Fibroblast of skin of left quadriceps (primary cell): ENCODE measurements at places on chromosomes 3 and 15.

DNA sequence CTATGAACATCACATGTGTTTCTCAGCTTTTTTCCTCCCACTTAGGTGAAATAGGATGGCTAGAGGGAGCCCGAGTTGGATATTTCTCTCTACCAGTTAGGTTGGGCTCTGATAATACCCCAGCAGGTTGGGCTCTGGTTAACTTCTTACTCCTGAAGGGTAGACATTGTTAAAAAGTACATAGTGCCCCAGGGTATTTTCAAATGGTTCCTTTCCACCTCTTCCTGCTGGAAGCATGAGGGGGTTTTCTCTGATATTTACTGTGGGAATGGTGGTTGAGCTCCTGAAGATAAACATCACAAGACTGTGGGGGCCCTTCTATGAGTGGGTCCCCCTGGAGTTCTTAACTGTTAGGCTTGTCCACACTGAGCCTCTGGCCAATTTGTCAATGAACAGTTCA, 36.1 kb upstream of the SPESP1 start:
- DNase-seq = no peak

DNA sequence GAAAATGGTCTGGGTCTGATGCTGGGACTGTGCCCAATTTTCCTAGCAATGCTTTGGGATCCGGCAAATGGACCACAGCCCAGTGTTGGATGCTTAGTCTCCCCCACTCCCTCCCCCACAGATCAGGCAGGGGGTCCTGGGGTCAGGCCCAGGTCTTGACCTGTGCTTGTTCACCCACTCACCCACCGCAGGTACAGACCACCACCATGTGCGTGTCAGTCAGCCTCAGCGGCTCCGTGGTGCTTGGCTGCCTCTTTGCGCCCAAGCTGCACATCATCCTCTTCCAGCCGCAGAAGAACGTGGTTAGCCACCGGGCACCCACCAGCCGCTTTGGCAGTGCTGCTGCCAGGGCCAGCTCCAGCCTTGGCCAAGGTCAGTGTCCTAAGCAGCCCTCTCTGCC, 10.6 kb downstream of the GRM2 start:
- no peak for DNase-seq

- DNase-seq = no peak
Observed at GRCh38 chr15:27457766-27458165, 486.8 kb downstream of the GABRG3 start.

GRCh38 chr15:72063186-72063585, 54.8 kb downstream of the MYO9A start:
- no peak for DNase-seq

GRCh38 chr3:119497820-119498185, 544 bp upstream of the TIMMDC1 start:
- no peak for DNase-seq

DNA sequence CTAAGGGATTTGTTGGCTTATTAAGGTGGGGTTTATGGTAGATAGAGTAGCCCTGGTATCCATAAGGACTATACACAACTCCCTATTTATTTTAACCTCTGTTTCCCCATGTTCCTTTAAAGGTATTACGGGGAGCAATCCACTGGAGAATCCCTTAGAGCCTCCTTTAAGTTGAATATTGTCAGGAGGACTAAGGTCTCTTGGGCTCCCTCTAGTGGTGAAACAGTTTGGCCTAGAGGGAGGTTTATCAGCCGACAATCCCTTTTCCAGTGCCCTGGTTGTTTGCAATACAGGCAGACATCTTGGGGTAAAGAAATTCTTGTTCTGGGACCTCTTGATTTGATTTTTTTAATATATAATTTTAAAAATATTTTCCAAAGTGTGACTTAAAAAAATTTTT, 12.9 kb downstream of the OPA1 start:
- DNase-seq = peak; percentile 33

GRCh38 chr3:102532901-102533300, 98.1 kb downstream of the ZPLD1 start:
- peak; percentile 43 for DNase-seq

GRCh38 chr3:11282250-11283138, 10.3 kb downstream of the ATG7 start:
- peak; percentile 47 for DNase-seq

GRCh38 chr3:109081746-109082510, 36.0 kb downstream of the MORC1 start:
- DNase-seq = peak; percentile 3

DNA sequence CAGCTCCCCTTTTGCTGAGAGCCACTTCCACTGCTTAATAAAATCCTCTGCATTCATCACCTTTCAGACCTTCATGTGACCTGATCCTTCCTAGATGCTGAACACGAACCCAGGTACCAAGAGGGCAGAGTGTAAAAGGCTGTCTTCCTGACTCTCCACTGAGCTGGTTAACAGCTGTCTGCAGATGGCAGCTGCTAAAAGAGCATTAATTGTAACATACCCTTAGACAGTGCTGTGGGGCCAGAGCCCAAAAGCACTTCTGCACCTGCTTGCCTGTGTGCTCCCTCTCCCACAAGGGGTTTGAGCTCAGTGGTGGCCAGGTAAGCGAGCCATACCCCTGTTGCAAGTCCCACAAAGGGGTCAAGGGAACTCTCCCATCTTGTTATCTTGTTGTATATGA, 187.3 kb downstream of the UBE2E2 start:
- DNase-seq = no peak

- no peak for DNase-seq
Observed at GRCh38 chr15:88061452-88061851, 195.1 kb downstream of the NTRK3 start.
